Uterus (tissue), 4 donors: ENCODE measurements at places on chromosomes 12 and 14. TPM values are rescaled to one million over a fixed set of nuclear protein-coding genes. Genes with fewer than 3 reads are reported as not detected.
A peak's percentile ranks its signal among the peaks of the same experiment; 100 is the strongest.

GRCh38 chr12:20451761-20452160 lies 83.4 kb downstream of the PDE3A start:
- no peak for DNase-seq

- no peak for DNase-seq
These were observed 75.9 kb downstream of the ATP2B1 start for GRCh38 chr12:89632778-89633177.

- DNase-seq: no peak
These were observed 217.1 kb upstream of the BTG1 start for GRCh38 chr12:92362785-92363184.

DNA sequence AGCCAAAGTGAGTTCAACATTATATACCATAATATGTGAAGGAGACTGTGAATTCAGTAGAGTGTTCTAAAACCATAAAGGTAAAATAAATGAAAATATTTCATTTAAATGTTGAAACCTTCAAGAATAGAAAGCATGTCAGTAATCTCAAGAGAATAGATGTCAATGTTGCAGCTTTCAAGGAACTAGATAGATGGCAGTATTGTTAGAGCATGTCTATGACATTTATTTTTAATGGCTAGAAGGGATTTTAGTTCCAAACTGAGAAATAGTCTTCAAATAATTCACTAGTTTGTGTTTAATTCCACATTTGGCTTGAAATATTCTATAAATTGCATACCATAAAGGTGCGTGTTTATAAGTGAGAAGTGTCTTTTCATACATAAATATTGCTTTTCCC lies 326.5 kb downstream of the FLRT2 start:
- DNase-seq: no peak

DNA sequence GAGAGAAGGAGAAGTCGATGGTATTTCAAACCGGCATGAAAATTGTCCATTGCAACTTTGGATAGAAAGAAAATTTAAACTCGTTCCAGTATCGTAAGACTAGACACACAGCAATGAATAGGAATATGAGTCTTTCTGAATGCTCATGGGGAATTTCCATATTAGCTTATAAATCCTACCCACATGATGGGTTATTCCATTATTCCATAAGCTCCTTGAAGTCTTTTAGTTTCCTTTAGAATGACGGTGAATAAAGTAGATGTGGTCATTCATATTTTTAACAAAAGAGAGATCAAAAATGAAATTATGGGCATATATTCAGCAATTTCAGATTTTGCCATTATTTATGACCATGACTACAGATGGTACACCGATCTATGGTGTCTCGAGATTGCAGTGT lies 163.4 kb upstream of the HMGA2 start:
- no peak for DNase-seq

- DNase-seq: no peak
These were observed at the start of gene CCDC85C for GRCh38 chr14:99603471-99604277. Gene CCDC85C (minus strand): TSS chr14:99604207. CDS start chr14:99603959, 248 bp downstream.

DNA sequence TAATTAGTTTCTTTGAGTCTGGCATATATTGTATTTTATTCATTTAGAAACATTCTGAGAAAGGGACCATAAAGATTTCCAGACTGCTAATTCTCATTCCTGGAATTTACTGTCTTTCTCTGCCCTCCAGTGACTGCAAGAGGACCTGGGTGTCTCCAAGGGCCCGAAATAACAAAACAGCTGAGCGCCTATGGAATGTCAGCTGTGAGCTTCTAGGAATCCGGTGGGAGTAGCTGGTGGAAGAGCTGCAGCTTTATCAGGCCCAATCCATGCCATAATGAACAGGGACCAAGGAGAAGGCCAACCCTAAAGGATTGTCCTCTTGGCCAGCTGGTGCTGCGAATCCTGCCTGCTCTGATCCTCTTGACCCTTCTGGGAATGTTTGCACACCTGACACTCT lies 31.9 kb downstream of the RDH12 start:
- no peak for DNase-seq

- DNase-seq: peak; percentile 80
These were observed at the start of gene DGLUCY for GRCh38 chr14:91113829-91114078. Gene DGLUCY (plus strand): TSS chr14:91114073. CDS start chr14:91160295, 46,222 bp downstream.

DNA sequence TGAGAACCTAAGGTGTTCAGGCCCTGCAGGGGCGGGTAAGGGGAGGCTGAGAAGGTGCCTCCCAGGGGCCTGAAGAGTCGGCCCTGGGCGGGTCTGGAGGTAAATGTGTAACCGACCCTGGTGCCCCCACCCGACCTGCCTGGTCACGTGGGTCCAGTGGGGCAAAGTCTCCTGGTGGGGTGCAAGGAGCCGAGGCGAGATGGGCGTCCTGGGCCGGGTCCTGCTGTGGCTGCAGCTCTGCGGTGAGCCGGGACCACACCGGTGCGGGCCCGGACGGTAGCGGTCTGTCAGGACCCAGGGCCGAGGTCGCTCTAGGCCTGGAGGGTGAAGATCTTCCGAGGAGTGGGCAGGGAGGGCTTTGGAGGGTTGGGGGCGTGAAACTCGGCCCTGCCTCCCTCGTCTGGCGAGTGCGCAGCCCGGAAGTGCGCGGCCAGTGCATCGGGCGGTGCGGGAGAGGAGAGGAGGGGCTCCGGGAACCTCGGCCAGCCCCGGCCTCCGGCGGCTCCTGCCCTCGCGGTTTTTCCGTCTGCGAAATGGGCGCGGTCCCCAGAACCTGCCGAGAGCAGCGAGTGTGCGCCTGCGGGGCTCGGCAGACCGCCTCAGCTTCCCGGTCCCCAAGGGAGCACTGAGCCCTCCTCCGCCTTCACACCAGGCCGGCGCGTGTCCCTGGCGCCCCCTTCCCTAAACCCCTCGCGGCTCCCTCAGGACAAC lies at the start of gene AMN:
Gene AMN, plus strand, starts transcription at position 174 of the 711 bp plus-strand sequence. Its CDS starts 26 bp downstream, at position 200.
- no peak for DNase-seq

DNA sequence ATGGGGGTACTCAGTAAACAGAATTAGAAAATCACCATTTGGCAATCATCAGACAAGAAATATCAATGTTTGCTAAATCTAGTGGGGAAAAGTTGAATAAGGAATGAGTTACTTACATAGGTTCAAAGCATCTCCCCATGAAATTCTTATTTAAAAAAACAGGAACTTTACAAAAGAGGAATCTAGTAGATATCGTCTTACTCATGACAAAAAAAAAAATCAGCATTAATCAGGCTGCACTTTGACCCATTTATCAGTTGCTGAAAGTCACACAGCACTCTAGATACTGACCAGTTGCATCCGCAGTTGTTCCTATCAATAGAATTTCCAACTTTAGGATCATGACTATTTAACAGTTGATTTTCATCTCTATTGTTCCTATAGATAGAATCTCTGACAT lies 5.8 kb upstream of the DICER1 start:
- no peak for DNase-seq

GRCh38 chr14:24576771-24577170 lies 721 bp upstream of the CTSG start:
- no peak for DNase-seq

GRCh38 chr14:53523226-53523625 lies 370.1 kb upstream of the DDHD1 start:
- no peak for DNase-seq

DNA sequence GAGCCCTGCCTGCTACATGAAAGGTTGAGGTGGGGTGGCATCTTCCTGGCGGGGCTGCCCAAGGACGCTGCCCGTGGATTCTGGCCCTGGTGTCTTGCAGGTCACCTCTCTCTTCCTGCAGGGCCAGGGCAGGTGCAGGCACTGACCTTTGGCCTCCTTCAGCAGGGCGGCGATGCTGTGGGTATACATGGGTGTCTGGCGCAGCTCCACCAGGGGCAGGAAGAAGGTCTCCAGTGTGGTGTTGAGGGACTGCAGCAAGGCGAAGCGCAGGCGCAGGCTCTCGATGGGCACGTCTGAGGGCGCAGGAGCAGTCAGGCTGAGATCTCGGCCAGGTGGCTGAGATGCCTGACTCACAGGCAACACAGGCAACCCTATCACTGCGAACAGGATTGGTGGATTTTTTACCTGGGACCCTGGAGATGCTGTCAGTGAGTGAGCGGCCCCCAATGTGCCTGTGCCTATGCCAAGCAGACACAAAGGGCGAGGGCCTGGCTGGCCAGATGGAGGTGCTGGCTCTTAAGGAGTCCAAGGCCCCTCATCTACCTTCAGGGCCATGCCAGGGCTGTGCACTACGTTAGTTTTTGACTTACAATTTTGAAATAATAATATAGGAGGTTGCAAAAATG lies 45.7 kb downstream of the TRAFD1 start:
- no peak for DNase-seq

- no peak for DNase-seq
These were observed 11.0 kb downstream of the RESF1 start for GRCh38 chr12:31970199-31970598.

DNA sequence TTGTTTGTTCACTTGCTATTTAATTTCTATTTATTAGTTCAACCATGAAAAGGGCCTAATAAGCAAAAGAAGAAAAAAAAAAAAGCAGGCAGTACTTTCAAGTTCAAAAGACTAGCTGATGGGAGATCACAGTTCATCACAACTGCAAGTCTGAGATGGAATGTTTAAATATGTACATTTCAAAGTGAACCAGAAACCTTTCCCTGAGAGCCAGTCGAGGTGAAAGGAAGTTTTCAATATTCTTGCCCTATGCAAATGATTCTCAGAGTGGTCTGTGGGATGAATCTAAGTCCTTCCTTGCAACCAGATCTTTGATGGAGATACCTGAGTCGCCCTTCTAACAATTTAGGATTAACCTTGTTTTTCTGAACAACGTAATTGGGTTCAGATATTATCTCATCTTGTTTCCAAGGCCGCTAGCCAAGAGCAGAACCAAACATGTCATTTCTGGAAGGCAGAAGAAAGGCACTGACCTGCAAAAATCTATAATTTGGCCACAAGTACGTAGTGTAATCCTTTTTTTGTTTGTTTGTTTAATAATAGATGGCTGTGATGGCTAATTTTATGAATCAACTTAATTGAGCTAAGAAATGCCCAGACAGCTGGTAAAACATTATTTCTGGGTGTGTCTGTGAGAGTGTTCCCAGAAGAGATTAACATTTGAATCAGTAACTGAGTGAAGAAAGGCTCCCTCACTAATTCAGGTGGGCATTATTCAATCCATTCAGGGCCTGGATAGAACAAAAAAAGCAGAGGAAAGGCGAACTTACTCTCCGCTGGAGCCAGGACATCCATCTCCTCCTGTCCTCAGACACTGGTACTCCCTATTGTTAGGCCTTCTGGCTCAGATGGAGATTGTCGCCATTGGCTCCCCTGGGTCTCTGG lies 171.1 kb upstream of the TMPO start:
- no peak for DNase-seq

DNA sequence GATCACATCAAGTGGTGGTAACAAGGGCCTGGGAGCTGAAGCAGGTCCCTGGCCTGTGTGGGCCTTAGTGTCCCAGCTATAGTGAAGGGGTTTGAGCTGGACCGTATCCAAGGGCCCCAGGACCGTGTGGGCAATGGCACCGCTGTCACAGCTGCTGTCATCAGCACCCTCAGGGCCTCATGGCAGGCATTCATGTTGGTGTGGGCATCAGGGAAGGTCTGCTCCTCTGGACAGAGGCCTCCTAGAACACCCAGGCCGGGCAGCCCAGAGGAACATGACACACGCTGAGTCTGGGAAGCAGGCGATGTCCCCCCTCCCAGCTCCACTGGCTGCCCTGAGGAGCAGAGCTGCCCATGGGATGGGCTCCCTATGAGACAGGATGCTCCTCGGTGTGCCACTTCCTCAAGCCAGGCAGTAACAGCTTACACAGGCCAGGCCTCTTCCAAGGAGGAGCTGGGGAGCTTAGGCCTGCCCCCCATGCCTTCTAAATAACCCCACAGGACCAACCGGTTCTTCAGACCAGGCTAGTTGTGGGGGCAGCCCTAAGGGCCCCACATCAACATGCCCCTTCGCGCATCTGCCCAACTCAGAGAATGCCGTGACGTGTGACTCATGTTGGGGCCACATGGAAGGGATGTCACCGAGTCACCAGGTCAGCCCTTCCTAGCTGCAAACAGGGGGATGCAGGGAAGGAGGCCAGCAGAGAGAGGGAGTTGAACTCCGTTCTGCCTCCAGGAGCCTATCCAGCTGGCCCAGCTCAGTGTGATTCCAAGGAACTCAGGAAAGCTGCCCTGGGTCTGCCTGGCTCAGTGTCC lies 80.4 kb downstream of the PITPNM2 start:
- DNase-seq: no peak

GRCh38 chr14:100911665-100912316 lies 8.3 kb upstream of the RTL1 start:
- no peak for DNase-seq

Gene SERPINA10
- total RNA-seq: not detected

Gene LRRIQ1
- total RNA-seq: 0.88 TPM

Gene MYF6
- total RNA-seq: not detected

Gene OSBPL8
- total RNA-seq: 98.6 TPM

Gene ADAM20
- total RNA-seq: 4.5 TPM

Gene KRT75
- not detected for total RNA-seq

Gene ADAM21
- not detected for total RNA-seq

Gene RNF212B
- total RNA-seq: not detected
